DMS153 (cell line): ENCODE measurements at places on chromosomes 2 and 18.
A peak's percentile ranks its signal among the peaks of the same experiment; 100 is the strongest.

DNA sequence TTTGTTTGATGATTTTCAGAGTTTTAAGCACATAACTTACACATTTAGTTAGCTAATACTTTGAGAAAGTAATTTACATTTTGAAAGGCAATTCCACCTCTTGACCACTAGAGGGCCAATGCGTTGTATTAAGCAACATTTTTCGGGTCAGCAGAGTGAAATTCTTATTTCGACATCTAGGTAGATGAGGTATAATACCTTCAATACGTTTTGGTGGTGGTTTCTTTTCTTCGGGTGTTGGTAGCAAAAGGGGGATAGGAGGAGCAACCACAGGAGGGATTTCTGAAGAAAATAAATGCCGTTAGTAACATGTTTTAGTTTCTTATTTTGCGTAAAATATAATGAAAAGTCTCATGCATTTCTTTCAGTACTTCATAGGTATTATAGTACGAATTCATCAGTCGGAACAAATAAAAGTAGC lies 106.3 kb downstream of the TTN start:
- DNase-seq = no peak

DNA sequence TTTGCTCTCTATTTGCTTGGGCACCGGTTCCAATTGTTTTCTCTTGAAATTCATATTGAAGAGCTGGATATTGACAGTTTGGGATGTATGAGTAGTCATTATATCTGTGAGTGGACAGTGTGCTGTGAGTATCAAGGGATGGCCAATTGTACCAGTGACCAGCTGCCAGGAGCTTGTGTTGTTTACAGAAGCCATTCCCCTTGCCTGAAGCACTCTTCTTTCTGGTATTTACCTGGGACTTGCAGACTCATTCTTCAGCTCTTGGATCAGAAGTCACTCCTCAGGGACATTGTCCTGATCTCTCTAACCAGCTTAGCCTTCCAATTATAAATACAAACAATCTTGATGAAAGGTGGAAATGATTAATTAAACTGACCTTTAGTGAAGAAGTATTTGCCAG lies 438.3 kb upstream of the LRATD1 start:
- no peak for DNase-seq

GRCh38 chr18:10139783-10140410 lies 226.1 kb downstream of the VAPA start:
- no peak for DNase-seq

GRCh38 chr2:217852555-217853211 lies 150.1 kb downstream of the TNS1 start:
- no peak for DNase-seq

GRCh38 chr2:138321458-138321857 lies 180.1 kb upstream of the SPOPL start:
- peak; percentile 93 for DNase-seq

DNA sequence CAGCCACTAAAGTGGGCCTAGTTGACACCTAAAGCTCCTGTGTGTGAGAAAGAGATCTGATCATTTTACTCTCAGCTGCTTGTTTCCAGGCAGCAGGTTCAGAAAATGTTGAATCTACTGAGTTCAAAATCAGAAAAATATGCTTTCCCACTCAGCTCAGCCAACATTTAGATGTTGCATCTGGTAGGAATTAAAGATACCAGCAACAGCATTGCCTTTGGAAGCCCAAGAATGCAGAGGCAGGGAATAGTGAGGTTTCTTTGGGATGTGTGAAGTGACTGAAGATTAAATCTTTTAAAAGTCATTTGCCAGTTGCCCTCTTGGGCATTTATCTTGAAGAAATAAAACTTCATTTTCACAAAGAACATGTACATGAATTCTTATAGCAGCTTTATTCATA lies 33.9 kb upstream of the DOCK10 start:
- no peak for DNase-seq

DNA sequence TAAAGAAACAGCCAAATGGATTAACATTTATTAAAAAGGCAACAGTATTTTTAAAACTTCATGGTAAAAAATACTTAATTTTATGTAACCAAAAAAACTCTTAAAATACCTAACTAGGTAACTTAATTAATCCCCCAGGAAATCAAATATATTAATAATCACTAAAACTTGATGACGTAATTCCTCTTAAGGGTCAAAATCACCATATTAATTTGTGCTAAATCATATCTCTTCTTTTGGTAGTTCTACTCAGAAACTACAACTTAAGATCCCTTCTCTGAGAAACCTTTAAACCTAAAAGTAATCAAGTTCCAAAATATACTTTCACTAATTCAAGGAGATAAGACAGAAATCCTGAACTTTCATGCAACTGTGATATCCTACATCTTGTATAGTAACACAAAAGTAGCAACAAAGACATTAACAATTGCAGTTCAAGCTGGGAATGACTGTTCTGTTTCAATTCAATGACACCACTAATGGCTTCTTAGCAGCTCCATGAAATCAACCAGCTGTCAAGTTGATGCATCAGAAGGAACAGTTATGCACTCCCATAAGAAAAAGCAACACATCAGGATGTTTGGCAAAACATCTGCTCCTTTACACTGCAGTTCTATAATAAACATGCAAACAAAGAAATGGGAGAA lies 4.0 kb downstream of the BAZ2B start:
- DNase-seq = peak; percentile 49

DNA sequence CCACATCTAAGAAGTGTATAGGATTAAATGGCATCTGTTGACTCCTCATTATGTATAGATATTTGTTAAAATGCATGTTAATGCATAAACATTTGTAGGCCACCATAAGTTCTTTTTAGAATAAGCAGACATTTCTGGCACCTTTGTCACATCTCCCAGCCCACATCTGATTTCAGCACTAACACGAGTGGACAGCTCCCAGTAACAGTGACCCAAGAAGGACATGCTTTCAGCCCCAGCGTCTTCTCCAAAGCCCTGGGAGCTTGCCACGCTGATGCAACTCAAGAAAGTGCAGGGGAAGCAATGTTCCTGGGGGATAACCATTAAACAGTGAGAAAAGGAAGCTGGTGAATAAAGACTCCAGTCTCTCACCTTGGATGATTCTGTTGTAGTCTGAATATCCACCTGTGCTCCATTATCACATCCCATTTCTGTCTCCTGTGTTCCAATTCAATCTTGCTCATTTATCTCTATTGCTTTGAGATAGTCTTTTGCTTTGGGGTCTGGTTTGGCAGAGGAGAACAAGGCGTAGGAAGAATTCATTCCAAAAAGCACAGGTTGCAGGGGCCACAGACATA lies 182.6 kb upstream of the THSD7B start:
- DNase-seq = no peak

DNA sequence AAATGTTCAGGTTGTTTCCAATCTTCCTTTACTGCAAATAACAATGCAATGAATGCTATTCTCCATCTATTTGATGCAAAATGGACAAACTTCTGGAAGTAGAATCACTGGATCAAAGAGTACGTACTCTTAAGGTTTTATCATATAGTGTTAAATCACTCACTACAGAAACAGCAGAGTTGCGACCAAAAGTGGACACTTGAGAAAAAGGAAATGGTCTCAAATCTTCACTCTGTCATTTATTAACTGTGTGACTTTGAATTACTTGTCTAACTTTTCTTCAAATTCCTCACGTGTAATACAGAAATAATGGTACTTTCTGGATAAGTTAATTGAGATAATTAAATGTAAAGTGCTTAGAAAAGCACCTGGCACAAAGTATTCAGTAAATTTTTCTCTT lies 78.1 kb downstream of the CERKL start:
- DNase-seq = no peak

GRCh38 chr18:49843131-49843530 lies 29.8 kb upstream of the ACAA2 start:
- no peak for DNase-seq
